ENCODE measurements at places on chromosomes 4 and X. TPM values are rescaled to one million over a fixed set of nuclear protein-coding genes. Genes with fewer than 3 reads are reported as not detected.

GRCh38 chr4:159171287-159171686, 68.4 kb downstream of the RAPGEF2 start:
- DNase-seq = peak; percentile 14
- peaks cover 70% of the 10 kb centered on the region for H3K4me1 ChIP-seq
- H3K4me3 ChIP-seq = no peak overlapping the region
- H3K27ac ChIP-seq = no peak overlapping the region
- H3K36me3 ChIP-seq = no peaks in the 10 kb centered on the region
- H3K27me3 ChIP-seq = no peaks in the 10 kb centered on the region

- peaks cover 78% of the 10 kb centered on the region for H3K27me3 ChIP-seq
- peaks cover 16% of the 10 kb centered on the region for H3K4me1 ChIP-seq
- peaks cover 3% of the 10 kb centered on the region for H3K36me3 ChIP-seq
These were observed 5.8 kb upstream of the POU4F2 start for GRCh38 chr4:146632770-146633470.

DNA sequence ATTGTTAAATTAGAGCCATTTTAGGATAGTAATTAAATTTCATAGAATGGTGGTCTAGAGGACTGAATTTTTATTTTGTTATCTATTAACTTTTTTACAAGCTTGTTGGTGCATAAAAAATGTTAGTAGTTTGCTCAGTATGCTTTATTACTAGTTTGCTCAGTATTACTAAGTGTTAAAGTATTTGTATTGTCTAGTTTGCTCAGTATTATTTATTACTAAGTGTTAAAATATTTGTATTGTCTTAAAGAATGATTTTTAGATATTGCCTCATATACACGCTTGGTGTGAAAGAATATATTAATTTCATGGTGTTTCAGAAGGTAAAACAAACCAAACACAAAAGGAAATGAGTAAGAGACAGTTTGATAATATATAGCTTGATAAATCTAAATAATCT, 268.4 kb upstream of the MAGEB18 start:
- no peaks in the 10 kb centered on the region for H3K27me3 ChIP-seq
- H3K27ac ChIP-seq = no peak overlapping the region
- H3K36me3 ChIP-seq = no peaks in the 10 kb centered on the region
- no peak for DNase-seq
- H3K4me3 ChIP-seq = no peak overlapping the region

Gene LEF1
- total RNA-seq = 175 TPM

Gene TRPC3
- total RNA-seq = 0.46 TPM
